Left kidney (tissue), 8 donors: ENCODE measurements at places on chromosomes 7 and 10.

DNA sequence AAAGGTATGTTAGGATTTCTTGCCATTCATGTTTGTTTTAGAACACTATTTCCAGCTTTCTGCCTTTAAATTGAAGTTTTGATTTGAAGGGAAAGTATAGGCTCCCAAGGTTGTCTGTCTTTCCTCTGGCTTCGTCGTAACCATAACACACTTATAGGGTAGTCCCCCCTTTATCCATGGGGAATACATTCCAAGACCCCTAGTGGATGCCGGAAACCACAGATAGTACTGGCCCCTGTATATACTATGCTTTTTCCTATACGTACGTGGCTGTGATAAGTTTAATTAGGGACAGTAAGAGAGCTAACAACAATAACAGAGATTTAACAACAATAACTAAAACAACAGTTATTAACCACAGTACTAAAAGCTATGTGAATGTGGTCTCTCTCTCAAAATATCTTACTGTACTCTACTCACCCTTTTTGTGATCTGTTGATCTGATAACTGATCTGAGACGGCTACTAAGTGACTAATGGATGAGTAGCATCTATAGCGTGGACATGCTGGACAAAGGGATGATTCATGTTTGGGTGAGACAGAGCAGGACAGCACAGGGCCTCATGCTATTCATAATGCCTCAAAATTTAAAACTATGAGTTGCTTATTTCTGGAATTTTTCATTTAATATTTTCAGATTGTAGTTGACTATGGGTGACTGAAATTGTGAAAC, 273.1 kb downstream of the AUTS2 start:
- no peak for DNase-seq

DNA sequence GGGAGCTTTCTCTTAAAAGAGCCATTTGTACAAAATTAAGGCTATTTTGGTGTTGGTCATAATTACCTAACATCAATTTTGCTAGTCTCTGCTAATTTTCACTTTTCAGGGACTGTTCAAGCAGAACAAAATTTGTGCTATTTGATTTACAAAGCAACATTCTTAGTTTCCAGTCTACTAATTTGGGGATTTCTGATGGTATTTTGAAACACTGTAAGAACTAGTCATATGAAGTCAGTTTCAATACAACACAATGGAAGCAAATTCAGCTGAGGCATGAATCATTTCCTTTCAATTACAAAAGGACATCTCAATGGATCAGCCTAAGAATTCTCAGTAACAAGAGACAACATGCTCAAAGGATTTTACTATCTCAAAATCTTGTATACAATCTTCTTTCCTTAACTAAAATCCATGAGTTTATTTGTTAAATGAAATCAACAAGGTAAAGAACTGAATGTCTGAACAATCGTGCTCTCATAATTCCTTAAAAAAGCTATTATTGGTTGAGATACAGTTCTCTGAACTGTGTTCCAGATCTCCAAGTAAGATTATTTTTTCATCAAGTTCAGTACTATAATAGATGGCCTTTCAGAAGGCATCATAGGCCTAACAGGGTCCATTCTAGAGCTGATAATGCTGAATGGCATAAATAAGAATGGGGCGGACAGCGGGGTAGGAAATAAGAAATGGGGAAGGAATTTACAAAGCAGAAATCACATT, 144.6 kb downstream of the NRCAM start:
- no peak for DNase-seq

- DNase-seq, result no peak
Observed at GRCh38 chr7:31476073-31476745, 37.7 kb upstream of the ITPRID1 start.

GRCh38 chr10:1696106-1696505, 41.2 kb downstream of the ADARB2 start:
- DNase-seq, result no peak

GRCh38 chr7:75771224-75771623, 787 bp downstream of the CCL26 start:
- no peak for DNase-seq

DNA sequence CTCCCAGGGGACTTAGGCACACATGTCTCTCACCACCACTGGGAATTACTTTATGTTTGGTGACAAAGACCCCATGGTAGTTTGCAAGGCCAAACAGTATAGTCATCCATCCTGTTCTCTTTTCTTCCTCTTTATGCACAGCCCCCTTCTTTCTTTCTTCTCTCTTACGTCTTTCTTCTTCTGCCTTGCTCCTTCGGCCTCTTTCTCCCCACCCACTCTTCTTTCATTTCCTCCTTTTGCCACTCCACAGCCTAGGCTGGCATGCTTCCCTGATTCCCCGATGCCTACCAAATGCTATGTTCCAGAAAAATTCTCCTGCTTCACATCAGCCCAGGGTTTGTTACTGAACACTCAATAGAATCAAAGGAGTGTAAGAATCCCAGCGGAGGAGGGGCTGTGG, 62.4 kb upstream of the MKLN1 start:
- DNase-seq, result no peak

- no peak for DNase-seq
Observed at GRCh38 chr7:127527561-127527960, 57.8 kb downstream of the GCC1 start.

GRCh38 chr7:114297121-114297520, 117.5 kb upstream of the FOXP2 start:
- no peak for DNase-seq

DNA sequence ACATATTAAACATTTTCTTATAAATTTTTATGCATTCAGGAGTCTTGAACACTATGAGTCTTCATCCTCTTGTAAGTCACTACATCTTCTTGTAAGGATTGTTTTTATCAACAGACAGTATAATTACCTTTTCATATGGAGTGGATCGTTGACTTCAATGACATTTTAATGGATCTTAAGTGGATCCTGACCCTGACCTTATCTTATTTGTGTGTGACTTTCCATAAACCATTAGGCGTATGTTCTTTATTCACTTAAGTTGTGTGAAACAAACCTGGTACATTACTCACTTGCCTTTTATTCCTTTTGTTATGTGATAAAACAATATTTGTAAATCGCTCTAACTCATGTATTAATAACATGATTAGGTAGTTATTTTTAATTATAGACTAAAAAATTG, 18.5 kb upstream of the SEMA3C start:
- no peak for DNase-seq

GRCh38 chr7:83876593-83876992, 227.7 kb upstream of the SEMA3E start:
- no peak for DNase-seq

- no peak for DNase-seq
Observed at GRCh38 chr10:24448351-24448999, 239.5 kb downstream of the KIAA1217 start.

- no peak for DNase-seq
Observed at GRCh38 chr10:10869592-10869991, 148.1 kb upstream of the CELF2 start.

DNA sequence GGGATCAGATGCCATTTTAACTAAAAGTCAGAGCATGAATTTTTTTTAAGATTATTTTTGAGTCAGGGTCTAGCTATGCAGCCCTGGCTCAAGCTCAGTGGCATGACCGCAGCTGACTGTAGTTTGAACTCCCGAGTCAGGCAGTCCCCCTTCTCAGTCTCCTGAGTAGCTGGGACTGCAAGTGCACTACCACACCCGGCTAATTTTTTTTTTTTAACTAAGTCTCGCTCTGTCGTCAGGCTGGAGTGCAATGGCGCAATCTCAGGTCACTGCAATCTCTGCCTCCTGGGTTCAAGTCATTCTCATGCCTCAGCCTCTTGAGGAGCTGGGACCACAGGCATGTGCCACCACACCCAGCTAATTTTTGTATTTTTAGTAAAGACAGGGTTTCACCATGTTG, 7.8 kb downstream of the TAS2R41 start:
- no peak for DNase-seq

GRCh38 chr10:108169846-108170245, 1005.3 kb upstream of the SORCS1 start:
- DNase-seq, result peak; percentile 10
